MM.1S (cell line): ENCODE measurements at places on chromosomes 7 and 10.

DNA sequence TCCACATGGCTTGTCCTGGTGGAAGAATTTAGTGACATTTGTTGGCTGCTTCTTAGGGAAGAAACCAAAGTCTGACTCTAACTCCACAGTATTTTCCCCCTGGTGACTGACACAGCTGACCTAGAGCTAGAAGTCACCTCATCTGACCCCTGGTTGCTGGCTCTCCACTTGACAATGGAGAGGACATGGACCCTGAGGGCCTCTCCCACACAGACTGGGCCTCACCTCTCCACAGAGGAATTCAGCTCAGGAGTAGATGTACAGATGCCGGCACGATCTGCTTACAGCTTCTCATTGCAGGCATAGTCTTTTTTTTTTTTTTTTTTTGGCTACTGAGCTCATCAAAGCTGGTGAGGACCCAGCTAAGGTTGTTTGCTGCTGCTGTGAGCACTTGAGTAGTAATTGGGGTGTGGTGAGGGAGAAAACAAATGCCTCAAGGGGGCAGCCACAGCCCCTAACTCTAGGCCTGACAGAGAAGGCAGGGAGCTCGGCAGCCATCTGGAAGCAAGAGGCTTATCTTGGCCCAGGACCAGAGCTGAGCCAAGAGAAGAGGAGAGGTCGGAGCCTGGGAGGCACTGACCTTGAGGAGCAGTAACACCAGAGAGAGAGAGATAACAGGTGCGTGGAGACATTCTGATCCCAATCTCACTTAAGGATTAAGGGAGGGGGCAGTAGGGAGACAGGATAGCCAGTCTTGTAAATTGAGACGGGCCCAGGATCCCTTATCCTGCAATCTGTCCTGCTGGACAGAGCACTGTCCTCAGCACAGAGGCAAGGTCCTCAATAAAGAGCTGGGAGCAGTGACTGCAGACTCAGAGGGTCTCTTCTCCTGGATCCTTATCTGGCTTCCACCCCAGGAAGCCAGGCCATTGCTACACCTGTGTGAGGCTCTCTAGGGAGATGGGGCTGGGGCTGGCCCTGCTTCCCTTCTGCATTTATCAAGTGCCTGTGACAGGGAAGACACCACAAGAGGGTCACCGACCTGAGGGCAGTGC lies 9.4 kb downstream of the PRSS58 start:
- no peak for DNase-seq

GRCh38 chr7:41592236-41592635 lies 110.7 kb downstream of the INHBA start:
- no peak for DNase-seq

DNA sequence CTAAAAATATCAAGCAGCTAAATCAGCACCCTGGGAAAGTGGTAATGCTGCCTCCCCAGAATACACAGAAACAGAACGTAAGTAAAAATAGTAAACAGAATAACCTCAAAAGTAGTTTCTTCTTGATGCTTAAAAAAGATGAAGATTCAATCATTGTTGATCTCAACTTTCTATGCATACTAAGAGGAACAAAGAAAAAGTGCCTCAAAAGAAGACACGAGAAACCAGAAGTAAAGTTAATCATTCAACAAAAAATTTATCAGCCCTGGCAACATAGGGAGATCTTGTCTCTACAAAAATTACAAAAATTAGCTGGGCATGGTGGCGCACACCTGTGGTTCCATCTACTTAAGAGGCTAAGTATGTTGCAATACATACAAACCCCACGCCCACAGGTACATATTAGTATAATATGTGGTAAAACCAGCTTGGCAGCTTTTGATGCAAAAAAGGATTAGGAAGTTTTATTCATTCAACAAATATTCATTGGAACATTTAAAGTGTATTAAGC lies 153.7 kb downstream of the NRBF2 start:
- peak; percentile 35 for DNase-seq

DNA sequence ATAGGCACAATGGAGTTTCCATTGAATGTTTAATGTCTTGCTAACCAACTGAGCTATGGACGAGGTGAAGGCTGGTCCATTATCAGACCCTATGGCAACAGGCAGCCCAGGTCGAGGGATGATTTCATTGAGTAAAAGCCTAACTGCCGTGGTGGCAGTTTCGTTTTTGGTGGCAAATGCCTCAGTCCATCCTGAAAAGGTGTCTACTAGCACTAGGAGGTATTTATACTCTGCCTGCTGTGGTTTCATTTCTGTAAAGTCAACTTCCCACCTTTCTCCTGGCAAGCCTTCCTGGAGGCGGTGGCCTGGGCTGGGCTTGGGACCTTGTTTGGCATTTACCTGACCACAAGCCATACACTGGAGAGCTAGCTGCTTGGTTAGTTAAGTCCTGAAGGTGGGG lies 75.8 kb downstream of the PRR15 start:
- DNase-seq = peak; percentile 82

DNA sequence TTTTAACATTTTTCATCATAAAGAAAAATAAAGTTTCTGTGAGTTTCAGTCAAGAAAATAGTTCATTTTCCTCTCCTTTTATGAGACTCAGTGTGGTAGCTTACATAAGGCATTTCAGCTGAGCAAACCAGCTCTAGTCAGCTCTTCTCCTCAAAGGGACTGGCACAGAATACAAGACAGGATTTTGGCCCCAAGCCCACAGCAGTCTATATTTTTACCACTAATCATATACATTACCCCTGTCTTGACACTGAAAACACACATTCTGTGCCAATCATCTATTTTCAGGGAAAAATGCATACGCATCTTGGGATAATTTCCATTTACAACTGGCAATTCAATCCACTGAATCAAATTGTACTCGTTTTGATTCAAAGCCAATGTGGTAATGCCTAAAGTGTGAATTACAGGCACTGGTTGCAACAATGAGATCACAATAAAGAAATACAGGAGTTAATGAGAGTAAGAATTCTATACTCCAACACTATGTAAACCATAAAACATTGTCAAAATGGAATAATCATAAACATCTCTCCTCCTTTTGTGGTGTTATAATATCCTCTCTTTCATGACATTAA lies 186.4 kb downstream of the CACNA2D1 start:
- DNase-seq = no peak

- DNase-seq = peak; percentile 82
Observed at GRCh38 chr7:112140600-112140999, 65.6 kb downstream of the DOCK4 start.

DNA sequence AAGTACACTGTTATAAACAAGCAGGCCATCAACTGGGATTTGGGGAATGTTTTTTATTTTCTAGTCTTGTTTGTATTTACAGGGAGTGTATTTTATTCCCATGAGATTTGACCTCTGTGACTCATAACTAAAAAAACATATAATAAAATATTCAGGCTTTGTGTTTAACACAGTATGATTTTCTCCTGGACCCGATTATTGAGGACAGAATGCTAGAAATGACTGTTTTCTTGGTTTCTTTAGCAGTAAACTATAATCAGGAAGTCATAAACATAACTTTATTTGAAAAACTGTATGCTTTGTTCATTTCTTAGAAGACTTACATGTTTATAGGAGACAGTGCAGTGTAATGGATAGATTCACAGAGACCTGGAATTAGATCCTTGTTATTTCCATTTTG lies 2.1 kb downstream of the NHLRC2 start:
- no peak for DNase-seq

GRCh38 chr10:123990889-123991288 lies 99.3 kb upstream of the CPXM2 start:
- no peak for DNase-seq

DNA sequence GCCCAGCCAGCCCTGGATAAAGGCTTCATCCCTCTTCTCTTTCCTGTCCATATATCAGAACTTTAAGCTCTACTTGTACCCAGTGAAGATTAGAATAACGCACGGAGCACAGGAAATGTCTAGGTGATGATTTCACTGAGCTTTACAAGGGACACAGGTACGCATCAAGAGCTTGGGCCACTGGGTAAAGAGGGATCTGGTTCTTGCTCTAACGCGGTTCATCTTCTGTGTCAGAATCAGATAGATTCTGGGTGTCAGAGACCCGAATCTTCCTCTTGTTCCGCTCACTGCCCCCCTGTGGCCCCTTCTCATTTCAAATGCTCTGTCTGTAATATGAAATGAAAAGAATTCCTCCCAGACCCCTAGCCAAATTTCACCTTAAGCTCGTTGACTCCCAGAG lies 24.7 kb downstream of the IL2RA start:
- DNase-seq = no peak

DNA sequence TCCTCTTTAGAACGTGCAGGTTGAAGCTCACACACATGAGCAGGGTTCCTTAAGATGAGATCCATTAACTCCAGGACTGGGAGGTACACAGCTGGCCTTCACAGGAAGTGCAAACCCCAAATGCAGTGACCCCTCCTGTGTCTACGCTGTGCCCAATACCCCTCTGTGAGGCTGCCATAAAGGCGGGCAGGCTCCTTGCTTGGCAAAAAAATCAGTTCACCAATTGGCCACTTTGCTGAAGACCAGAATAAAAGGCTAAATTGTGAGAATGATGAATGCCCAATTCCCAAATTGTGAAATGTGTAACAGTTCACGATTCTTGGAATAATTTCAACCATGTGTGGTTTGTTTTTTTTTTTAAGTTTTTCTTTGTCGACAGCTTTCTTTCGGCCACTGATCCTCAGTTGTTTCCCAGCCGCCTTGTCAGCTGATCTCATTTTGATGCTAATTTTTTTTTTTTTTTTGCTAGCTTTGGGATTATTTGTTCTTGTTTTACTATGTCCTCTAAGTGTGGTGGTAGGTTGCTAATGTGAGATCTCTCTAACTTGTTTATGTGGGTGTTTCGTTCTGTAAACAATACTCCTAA lies 101.9 kb upstream of the PRSS58 start:
- DNase-seq = no peak

DNA sequence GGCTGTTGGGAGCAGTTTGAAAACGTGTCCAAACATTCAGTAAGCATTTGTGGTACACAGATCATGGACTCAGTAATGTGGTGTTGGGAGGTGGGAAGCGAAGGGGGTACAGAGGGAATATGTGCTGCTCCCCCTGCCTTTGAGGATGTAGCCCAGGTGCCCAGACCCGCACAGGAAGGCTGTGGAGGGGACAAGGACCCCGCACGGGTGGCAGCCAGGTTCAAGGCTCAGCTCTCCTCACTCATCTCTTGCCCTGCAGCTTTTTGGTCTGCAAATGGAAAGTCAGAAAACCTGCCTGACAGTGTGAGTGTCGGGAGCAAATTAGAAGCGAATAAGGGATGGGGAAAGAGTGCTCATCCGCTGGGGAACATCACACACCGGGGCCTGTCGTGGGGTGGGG lies 27.3 kb upstream of the EN2 start:
- no peak for DNase-seq

DNA sequence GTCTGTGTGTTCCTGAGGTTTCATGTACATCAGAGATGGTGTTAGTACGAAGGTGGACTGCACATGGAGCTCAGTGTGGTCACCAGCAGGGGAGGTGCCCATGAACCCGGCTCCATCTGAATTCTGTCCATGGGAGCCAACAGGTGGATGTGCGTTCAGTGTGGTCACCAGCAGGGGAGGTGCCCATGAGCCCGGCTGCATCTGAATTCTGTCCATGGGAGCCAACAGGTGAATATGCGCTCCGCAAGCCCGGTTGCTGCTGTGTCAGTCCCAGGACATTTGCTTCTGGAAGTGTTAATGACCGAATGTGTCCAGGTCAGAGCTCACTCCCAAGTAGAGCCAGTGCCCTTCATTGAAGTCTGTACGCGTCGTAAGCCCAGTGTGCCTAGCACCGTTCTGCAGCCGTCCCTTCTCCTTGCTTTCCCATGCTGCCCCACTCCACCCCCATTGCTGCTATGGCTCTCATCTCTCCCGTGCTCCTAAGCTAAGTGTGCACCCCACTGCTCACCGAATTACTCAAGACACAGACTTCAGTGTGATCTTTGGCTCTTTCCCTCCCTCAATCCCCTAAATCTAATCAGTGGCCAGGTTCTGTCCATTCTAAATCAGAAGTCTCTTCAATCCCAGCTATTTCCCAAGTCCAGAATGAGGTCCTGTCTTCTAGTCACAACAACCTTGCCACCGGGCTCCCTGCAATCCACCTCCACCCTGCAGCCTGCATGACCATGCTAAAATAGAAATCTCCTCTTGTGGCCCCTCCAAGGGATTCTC lies 352.4 kb downstream of the TCERG1L start:
- DNase-seq = no peak

DNA sequence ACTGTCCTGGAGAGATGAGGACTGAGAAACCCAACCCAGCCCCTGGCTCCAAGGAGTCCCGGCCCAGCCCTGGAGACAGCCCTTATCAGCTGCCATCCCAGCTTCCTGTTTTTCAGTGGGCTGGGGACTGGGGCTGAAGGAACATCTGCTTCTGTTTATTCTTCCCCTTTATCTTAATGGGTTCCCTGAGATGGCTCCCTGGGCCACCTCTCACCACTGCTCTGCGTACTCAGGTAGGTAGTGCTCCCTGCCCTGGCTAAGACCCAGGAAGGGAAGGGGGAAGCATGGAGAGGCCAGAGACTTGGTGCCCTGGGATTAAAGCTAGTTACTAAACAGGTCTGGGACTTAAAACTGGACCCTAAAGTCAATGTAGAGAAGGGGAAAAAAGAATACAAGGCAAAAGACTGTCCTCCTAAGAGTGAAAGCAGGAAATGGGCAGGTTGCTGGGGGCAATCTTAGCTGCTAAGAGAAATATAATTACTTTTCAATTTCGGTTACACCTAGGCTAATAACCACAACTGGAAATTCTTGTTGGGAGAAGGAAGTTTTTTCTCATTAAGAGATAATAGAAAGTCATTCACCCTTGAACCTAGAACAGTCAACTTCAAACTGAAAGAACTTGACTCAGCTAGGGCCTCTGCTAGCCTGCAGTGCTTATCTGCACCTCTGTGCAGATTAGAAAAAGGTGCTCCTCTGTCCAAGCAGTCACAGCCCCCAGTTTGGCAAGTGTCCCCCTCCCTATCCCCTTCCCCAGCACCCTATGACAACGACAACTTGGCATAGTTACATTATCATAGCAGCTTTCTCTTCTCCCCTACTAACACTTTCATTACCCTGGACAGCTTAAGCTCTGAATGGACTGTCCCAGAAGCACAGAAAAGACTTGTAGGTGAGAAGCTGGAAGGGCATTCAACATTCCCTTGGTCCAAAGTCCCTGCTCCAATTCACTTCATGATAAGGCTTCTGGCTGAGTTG lies 65.6 kb upstream of the KDM7A start:
- DNase-seq = peak; percentile 58

DNA sequence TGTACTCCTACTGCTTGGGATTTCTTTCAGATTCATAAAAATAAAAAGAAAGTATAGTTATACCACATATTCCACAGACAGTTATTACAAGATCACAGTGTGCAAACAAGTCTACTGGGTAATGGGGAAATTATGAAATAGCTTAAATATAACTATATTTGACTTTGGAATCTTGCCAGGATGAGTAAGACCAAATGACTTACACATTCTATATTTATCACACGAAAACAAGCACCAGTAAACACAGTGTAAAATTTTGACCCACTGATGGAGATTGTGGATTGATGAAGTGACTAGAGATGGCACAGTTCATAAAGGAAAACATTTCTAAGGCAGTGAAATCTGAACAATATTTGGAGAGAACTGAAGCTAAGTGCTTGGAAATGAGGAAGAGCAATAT lies 339.7 kb downstream of the THSD7A start:
- DNase-seq = no peak
